ENCODE measurements at places on chromosomes 7 and 10.

GRCh38 chr10:12406764-12407400 is 57.5 kb downstream of the CAMK1D start:
- DNase-seq: peak; percentile 44

DNA sequence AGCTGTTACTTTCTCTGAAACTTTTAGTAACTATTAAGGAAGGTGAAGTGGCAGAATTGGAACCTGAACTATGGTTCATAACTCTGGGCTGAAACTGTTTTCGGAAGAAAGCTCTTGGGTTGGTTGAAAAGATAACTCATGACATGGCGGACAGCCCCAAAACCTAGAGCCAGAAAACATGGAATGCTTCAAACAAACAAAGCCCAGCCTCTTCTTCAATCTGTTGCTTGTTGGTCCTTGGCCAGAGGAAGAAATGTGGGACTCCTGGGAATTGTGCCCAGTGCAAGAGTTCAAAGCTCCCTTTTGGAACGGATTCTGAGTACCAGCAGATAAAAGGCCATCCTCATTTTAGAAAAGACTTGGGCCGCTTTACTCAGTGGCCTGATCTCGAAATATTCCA is 52.9 kb upstream of the CACNB2 start:
- no peak for DNase-seq

DNA sequence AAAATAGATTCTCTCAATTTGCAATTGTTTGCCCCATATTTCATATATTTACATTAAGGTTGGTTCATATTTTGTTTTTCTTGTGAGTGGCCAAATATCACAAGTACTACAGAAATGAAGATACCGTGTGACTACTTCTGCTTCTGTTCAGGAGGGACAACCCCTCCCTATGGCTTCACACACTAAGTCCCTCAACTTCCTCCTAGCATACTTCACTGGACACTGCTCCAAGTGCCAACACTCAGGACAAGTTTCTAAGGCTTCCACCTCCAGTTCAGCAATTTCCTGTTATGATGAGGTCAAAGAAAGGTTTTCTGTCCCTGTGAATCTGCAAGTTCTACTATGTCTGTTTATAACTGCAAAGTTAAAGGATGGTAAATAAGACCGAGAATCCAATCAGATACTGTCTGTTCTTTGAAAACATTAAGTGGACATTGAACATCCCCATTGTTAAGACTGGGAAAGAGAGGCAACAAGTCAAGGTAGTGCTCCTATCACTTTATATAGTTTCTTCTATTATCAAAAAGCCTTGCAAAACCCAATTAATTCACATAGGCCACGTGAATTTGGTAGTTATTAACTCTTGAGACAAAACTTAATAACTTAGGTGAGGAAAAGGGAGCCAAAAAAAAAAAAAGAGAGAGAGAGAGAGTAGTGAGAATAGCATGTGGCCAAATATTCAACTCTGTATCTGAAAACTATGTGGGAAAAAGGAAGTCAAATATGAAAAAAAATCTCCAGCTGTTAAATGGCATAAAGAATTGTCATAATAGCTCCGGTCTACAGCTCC is 81.3 kb upstream of the DKK1 start:
- DNase-seq: no peak

- DNase-seq: no peak
These were observed 178.0 kb downstream of the MDFIC start for GRCh38 chr7:115099906-115100305.

DNA sequence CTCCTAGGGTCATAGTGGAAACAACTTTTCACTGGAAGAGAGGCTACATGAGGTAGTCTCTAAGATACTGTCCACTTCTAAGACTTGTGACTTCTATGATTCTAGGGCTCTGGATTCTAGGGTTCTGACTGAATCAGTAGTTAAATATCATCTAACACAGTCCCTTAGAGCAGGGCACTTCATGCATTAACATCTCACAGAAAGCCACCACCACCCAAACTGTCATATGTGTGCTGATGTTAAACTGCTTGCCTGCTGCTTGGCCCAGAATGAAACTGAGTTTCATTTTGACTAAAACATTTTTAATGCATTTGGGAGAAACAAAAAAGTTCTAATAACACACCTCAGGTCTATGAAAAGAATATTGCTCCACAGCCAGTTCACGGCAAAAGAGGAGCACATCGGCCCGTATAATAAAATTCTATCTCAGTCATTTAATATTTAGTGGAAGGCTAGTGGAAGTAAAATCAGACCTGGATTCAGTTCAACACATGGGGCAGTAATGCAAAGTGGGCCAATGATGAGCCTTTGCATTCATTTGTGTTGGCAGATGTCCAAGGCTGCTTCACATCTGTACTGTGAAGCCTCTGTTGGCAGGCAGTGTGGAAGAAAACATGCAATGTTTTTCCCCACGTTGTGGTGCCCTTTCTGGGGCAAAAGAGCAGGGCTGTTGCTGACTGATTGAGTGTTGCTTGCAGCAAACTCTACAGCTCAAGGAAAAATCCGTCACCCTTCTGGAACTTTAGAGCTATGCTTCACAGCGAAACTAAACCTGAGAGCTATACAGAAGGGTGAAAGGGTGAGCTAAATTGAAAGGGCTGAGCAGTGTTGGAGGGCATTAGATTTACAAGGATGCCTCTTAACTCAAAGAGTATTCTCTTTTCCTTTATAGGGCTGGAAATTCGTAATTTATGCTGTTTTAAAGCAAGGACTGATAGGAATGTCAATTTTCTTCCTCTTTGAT is 33.5 kb upstream of the AUTS2 start:
- no peak for DNase-seq

- DNase-seq: no peak
These were observed 222.6 kb upstream of the KLF14 start for GRCh38 chr7:130956417-130957136.

- no peak for DNase-seq
These were observed 65.4 kb upstream of the STEAP1B start for GRCh38 chr7:22565315-22565811.

DNA sequence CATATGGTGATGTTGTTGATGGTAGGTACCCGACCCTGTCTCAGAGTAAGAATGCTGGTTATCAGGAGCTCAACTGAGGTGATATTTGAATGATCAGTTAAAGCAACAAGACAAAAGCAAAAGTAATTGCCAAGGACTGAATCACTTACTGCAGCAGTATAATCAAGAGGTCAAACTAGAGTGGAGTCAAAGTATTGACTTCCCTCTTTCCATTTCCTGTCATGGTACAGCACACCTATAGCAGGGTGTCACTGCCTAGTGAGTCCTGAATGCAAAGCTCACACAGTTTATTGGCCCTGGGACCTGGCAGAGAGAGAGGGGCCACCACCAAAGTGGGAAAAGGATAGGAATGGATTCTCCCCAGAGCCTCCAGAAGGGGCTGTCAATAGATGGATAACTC is 886.1 kb upstream of the SORCS1 start:
- no peak for DNase-seq

DNA sequence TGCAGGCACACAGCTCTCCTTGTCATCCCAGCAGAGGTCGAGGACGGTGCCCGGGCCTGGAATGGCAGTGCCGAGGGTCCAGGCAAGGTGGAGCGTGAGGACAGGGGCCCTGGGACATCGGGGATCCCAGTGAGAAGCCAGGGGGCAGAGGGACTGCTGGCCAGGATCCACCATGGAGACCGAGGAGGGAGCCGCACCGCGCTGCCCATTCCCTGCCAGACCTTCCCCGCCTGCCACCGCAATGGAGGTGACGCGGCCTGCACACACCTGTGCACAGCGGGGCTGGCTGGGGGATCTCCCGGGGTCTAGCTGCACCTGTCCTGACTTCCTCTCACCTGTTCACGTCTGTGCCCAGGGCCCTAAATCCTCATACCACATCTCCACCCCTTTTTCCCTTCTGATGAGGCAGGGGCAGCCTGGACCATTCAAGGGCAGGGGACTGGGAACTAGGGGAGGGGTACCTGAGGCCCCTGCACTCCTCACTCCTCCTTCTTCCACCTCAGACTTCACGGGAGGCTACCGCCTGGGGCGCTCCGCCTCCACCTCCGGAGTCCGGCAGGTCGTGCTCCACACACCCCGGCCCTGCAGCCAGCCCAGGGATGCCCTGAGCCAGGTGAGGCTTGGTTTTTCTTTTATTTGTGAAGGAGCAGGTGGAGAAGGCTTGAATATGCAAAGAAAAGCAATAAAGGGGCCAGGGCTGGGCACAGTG is 6.9 kb downstream of the NYAP1 start:
- DNase-seq: no peak

- DNase-seq: no peak
These were observed 67.2 kb upstream of the CSTF2T start for GRCh38 chr10:51766423-51767102.

DNA sequence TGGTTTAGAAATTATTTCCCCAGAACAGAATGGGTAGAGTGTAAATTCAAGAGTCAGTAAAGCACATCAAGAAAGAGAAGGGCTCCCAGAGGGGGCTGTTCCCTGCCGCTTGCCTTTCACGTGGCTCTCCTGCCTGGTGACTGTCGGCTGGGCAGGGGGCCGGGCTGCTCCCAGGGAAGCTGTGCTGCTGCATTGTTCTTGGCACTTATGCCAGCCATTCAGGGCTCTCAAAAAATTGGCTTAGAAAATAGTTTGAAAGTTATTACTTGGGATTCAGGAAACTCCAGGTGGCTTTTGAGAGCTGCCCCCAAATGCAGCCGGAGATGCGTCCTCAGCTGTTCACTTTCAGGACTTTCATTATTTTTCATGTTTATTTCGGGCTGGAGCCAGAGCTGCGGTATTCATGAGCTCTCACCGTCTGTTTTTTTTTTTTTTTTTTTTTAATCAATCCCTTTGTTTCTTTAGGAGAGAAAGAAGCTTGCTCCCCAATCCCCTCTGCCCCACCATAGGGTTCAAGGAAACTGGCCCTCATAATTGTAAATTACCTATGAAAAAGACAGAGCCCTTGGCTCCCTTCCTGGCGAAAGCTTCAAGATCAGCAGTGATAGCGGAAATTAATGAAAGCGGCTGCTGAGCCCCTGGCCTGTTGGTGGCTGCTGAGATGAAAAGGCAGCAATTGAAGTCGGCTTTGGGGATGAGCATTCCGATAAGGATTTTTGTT is 94.1 kb downstream of the SORCS3 start:
- DNase-seq: no peak

GRCh38 chr10:30583778-30584415 is 45.7 kb downstream of the LYZL2 start:
- no peak for DNase-seq

GRCh38 chr7:73602721-73603651 is 21.3 kb downstream of the MLXIPL start:
- DNase-seq: no peak

DNA sequence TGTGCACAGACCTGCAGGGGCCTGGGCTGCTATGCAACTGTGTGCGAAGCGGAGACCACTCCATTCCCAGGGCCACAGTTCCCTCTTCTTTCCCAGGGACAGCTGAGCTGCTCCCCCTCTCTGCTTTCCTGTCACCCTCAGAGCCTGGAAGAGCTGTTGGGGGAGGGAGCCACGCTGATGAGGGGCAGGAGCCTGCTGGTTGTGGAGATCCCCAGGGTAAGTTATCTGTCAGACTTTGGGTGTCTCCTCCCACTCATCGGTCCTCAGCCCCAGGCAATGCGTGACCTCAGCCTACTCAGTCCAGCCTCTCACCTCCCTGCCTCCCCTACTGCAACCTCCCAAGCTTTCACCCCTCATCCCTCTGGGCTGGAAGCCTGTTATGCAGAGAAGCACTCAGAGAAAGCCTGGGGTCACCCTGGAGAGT is 53.5 kb downstream of the ZNF467 start:
- DNase-seq: no peak

GRCh38 chr10:131043039-131043691 is 268.4 kb downstream of the TCERG1L start:
- peak; percentile 43 for DNase-seq

GRCh38 chr7:1994931-1995330 is 237.8 kb downstream of the MAD1L1 start:
- no peak for DNase-seq

DNA sequence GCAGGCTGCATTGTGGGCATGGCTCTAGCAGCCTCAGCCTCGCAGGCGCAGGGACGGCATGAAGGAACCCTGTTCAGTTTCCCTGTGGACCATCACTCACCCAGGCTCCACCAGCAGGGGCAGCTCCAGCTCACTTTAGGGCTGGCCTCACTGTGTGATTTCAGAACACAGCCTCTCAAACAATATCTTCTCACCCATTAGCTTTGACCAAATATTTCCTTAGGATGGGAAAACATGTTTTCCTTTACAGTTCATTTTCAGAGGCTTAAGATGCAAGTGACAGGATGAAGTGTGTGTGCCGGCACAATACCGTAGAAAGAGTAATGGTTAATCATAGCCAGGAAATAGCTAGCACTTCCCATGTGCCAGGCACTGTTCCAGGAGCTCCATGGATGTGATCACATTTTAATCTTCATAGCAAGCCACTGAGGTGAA is 58.2 kb downstream of the LANCL2 start:
- no peak for DNase-seq

- no peak for DNase-seq
These were observed 62.6 kb downstream of the ASB13 start for GRCh38 chr10:5603848-5604170.

DNA sequence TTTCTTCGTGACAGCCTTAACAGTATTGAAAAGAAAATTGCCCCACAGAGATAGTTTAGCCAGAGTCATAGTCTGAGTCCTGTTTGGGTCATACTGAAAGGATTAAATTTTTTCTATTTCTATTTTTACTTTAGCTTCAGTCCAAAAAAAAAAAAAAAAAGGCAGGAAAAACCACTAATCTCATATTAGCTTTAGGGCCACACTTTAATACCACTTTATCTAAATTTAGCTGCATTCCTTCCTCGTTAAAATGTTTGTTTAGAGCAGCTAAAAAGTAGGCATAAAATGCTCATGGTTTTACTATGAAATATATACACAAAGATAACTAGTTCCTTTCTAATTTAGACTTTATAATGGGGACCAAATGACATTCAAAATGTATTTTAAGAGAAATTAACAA is 216.5 kb upstream of the TMEM196 start:
- no peak for DNase-seq

DNA sequence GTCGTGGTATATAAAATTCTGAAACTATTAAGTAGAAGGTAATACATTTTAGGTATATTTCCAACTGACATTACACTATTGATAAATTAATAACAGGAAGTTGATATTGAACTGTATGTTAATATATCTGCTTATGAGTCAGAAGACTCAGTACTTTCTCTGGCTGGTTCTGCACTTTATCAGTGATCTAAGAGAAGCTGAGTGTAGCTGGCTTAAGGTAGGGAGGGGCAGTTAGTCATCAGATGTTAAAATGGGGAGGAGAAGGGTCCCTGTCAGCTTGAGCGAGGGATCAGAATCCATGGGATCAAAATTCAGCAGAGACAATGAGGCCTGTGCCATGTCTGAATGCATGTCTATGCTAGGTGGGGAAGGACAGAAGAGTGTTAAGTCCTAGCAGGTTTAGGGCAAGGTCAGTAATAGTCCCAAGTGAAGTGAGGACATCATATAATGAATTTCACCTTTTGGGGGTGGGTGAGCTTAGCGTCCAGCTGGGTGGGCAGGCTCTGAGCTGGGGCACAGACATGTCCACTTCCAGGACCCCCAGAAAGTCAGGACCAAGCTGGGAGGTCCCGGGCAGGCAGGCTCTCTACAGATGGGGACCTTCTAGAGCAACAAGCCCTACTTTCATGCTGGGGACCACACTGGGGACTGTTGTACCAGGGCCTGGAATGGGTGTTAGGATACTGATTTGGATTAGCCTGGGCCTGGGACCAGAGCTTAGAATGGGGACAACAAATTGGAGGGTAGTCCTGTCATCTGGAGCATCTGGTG is 82.9 kb downstream of the WDFY4 start:
- no peak for DNase-seq

All from spleen (tissue), 13 donors.